SK-N-SH treated with all-trans-retinoic acid at 6 μM for 48 hours (cell line): ENCODE measurements at places on chromosomes 4 and X.

DNA sequence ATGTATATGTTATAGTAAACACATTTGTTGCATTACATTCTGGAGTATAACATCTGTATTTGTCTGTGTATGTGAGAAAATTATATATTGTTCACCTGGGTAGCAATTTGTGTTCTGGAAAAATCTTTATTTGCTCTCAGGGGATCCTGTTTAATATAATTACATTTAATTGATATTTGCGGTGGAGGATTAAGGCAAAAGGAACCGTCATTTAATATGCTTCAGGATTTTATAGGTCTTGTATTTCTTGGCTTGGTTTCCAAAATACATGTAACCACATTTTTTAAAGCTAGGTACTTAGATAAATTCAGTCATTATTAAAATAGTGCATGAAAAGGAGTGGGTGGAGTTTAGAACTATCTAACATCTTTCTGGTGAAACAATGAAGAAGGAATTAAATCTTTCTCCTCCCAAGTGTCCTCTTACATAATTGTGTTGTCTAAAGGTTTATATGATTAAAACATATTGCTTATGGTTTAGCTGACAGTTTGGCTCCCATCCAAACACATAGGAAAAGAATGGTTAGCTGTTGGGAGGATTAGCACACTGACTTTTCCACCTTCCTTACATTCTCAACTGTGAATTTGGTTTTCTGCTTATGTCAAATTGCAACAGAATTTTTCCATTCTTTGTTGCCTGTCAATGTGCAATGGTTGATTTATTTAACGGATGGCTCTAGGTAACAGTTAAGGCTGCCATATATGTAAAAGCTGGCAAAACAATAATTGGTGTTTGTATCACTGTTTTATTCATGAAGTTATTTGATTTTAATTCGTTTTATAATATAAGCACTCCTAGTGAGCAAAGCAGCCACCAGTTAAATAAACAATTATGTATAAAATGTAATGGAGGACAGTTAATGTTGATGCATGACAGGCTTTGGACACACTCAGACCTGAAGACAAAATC, 250.8 kb upstream of the SFRP2 start:
- ATAC-seq, result no peak

DNA sequence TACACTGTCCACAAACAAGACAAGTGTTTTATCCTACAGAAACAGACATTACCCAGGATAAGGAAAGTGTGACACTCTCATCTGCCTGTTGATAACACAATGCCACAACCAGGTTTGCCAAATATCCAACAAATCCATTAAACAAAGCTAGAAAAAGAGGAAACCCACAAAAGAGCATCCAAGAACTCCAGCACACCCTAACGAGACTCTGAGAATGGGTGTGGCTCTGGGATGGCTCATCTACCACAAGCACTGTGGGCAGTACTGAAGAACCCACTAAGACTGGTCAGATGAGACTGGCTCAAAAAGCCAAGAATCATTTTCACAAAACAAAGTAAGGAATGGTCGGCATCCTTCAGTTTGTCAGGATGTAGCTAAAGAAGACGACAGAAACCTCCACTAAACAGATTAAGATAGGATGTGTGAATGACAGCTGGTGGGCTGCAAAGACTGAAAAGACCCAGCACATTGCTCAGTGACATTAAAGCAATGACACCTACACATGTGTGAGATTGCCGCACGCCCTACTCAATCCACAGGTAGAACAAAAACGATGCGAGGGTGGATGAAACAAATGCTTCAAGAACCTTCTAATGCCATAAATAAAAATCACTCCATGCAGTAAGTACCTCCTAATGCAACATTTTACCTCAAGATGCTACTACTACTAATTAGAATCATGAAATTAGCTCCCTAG, 14.7 kb downstream of the ATP8A1 start:
- ATAC-seq, result no peak

DNA sequence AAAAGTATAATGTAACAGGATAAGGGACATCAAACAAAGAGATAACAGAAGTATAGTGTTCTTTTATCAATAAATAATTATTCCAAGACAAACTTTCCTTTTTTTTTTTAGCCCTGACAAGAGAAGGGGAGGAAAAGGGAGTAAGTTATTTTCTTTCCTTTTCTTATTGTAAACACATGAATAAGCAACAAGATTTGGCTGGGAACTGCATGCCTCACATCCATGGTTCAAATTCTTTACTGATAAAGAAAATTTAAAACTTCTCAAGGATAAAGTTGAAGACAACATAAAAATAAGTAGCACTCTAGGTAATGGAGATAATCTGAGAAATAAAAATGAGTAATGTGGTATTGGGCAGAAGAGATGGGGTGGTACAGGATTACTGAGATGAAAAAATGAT, 71.6 kb downstream of the NEK1 start:
- ATAC-seq, result no peak

GRCh38 chr4:142416711-142417275, 429.3 kb downstream of the INPP4B start:
- no peak for ATAC-seq

DNA sequence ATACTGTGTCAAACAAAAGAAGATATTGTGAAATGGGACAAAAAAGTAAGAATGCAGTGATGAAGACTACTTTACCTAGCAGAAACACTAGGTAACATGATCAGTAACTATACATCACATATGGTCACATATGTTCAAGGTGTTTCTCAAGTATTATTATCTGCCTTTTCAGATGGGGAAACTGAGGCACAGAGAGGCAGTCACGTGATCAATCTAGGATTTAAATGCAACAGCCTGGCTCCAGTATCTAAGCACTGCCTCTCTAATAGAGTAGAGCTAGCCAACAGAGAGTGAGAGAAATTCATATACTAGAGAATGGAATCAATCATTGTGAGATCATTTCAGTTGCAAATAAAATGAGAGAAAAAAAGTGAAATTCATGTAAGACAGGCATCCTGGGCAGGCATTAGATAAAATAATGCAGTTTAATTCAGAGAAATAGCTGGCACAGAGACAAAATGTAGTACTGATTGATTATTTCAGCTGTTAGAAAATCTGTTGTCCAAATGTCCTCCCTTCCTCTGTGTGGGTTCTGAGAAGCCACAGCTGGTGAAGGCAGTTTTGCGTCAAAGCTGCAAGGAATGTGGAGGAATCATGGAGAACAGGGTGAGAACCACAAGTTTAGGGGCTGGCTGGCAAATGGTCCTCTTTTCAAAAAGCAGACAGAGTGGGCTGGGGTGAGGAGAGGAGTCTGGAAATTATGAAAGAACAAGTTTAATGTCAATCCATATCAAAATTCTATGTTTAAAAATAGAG, 26.0 kb downstream of the SMIM43 start:
- no peak for ATAC-seq

GRCh38 chrX:100658941-100659381, 15.0 kb downstream of the SRPX2 start:
- ATAC-seq, result no peak

DNA sequence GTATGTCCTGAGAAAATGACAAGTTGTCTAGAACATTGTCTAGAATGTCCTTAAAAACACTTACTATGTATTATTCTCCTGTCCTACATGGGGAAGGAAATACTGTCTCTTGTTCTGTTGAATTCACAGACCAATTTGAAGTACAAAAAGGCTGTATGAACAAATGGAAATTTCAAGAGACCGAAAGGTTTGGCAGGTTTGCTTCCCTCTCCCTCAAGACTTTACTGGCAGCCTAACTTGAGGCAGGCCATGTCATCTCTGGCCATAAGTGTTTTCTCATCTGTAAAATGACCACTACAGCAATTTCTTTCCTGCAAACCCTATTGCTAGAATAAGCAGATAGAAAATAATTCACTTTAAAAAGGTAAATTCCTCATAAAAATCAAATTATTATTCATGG, 191.2 kb upstream of the BMP3 start:
- ATAC-seq, result no peak

DNA sequence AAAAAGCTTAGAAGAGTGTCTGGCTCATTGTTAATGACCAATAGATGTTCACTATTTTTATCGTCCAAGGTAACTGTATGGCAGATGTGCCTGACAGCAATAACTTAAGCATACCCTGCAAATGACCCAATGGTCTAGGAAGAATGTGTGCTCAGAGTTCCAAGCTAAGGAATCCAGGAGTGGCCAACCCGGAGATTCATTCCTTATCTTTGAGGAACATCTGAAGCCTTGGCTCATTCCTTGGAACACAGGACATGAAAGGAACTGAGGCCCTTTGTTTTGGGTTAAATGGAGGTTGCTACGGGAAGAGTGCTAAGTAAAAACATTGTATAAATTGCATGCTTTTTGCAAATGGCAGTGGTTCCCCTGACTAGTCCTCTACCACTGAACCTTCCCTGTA, 38.9 kb upstream of the EFNB1 start:
- no peak for ATAC-seq

DNA sequence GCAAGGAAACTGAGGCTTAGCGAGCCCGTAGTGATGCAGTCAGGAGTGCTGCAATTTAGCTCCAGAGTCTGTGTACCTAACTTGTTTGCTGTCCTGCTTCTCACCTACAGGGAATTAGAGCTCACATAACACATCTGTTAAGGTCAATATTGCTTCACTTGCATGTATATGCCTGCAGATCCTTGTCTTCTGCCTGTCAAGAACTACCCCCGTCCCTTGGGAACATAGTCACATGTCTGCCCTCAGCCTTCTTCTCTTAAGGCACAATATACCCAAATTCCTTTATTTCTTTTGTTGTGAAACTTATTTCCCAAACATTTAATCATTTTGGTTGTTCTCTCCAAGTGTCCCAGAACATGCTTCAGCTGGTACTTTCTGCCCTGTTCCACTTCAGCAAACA, 103.3 kb upstream of the LEF1 start:
- ATAC-seq, result no peak

DNA sequence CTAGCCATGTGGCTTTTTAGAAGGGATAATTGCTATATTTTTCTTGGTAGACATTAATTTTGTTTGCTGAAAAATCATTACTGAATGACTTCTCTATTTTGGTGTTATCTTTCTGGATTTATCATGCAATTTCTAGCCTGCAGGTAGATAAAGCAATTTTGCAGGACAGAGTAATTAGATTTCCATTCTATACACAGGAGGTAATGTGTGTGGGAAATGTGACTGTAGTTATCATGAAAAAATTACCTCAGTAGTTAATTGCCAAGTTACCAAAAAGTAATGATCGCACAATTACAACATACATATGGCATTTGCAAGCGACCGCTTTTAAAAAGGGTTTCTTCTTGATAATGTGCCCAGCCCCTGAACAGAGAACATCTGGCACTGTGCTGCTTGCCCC, 66.1 kb downstream of the KIT start:
- ATAC-seq, result no peak

DNA sequence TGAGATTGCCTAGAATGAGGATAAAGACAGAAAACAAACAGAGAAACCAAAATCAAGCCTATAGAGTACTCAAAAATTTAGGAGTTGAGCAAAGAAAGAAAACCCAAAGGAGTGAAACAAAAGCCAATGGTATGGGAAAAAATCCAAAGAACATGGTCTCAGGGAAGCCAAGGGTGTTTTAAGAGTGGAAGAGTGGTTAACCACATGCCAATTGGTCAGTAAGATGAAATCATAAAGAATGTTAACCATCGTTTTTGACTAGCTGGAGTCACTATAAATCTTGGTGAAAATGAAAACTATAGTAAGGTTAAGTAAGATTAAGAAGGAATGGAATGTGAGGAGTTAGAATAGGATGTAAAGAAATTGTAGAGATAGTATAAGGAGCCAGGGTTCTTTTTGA, 64.7 kb upstream of the RPL34 start:
- no peak for ATAC-seq

- no peak for ATAC-seq
These were observed 37.4 kb downstream of the SPRY1 start for GRCh38 chr4:123433976-123434375.

DNA sequence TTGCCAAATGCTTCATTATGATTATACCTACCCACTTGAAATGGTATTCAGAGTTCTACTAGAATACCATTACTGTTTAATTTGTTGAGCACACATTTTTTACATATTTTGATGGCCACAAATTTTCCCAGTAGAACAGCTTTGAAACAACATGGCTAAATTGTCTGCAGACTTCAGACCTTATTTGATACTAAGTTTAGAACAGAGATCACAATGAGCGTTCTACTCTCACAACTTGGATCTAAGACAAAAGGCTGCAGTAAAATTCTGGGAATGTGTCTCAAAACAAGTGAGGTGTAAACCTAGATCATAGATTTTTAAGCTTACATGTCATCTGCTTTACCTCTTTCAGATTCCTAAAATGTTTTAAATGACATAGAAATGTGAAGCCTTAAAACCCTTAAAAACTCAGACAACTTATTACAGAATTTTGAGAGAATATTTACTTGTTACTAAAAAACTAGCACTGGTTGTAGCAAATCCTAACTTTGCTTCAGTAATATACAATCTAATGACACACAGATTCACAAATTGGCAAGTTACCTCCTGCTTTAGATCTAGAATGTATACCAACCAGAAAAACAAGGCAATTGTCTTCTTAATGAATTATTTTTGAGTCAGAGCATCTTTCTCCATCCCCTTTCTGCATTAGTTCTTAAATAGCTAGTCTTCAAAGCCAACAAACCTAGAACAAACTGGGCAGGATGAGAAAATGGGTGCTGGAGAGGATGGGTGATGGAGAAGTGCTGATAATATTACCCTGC, 243.3 kb downstream of the SLC7A11 start:
- ATAC-seq, result peak; percentile 87

GRCh38 chrX:99719140-99719539, 690.9 kb downstream of the PCDH19 start:
- ATAC-seq, result no peak

DNA sequence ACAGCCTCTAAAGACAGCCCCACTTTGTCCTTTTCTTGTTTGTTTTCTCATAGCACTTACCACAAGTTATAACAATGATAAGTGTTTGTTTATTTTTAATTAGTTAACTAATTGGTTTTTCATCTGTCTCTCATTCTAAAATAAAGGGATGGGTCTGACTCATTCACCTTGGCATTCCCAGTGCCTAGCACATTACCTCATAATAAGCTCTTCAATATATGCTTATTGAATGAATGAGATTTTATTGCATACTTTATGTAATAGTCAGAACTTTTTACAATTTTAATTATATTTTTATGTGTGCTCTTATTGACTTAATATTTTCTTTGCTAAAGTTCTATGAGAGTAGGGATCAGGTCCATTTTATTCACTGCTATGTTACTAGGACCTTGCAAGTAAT, 22.8 kb upstream of the PRKG2 start:
- ATAC-seq, result no peak

DNA sequence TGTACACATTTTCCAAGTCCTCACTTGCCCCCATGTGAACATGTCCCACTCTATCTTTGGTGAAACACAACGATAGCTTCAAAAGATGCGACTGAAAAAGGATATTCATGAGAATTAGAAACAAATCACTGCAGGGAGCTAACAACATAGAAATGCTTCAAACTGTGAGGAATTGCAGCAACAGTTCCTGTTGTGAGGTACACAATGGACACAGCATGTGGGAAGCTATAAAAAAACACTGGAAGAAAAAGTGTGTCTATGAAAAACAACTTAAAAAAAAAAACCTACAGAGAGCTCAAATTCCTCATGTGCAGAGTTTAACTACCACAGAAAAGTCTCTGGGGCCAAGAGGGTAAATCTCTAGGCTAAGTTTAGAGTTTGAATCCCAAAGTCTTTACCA, 51.6 kb upstream of the BLTP1 start:
- no peak for ATAC-seq
